Hematopoietic multipotent progenitor cell treated with erythropoietin and hydrocortisone succinate and interleukin-3 and kit ligand, for 15 days (in vitro differentiated cells): ENCODE measurements at places on chromosomes 6 and 20.

GRCh38 chr6:76250666-76251065 is 178.2 kb upstream of the IMPG1 start:
- DNase-seq, result no peak

GRCh38 chr20:49476016-49476355 is 6.5 kb downstream of the KCNB1 start:
- DNase-seq, result no peak

GRCh38 chr20:54848984-54849538 is 373.7 kb downstream of the DOK5 start:
- DNase-seq, result no peak

DNA sequence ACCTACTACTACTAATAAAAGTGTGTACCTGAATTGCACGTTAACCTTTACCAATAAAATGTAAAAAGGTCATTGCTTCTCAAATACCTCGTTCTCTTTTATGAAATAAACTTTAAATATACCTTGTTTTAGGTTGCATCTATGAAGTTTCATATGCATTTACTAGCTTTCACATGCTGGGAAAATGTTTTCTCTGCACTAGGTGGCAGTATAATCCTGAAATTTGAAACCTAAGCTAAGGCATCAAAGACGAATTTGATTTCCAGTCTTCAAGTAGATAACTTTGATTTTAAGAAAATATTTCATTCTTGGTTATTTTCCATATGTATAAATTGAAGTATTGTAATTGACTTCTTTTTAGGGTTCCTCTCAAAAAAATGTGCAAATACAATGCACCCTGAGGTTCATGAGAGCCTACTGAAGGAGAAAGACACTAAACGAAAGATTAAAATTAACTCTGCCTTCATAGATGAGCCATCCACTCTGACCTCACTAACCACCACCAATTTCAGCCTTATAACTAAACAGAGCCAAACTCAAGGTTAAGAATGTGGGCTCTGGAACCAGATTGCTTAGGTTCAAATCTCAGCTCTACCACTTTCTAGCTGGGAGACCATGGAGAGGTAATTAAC is 7.3 kb upstream of the COL9A1 start:
- DNase-seq, result peak; percentile 54

DNA sequence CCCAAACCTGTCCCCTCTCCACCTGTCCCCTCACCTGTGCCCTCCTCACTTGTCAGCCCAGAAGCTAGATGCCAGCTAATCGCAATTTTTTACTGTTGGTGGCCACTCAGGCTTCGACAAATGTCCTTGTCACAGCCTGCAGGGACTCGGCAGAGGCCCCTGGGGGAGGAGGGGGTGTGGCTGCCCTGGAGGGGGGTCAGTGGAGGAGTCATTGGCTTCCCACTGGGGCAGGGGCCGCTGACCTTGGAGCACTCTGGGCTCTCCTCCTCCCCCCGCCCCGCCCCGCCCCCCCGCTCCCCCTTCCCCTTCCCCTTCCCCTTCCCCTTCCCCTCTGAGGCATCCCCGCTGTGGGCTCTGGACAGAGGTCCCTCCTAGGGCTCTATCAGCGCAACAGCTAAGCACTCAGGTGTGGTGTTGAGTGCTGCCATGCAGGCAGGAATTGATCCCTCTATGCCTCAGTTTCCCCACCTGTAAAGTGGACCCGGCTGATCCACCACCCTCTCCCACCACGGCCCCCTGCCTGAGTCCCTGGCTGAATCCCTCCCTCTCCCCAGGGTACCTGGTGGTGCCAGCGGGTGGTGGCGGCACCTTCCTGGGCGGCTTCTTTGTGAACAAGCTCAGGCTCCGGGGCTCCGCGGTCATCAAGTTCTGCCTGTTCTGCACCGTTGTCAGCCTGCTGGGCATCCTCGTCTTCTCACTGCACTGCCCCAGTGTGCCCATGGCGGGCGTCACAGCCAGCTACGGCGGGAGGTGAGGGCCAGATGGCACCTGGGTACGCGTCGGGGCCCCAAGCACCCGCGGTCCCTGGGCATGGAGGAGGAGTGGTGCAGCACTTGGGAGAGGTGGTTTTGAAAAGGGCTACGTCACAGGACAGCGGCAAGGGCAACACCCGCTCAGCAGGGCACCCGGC is 23.8 kb downstream of the SLCO4A1 start:
- no peak for DNase-seq

- no peak for DNase-seq
Measured at GRCh38 chr6:80988892-80989291, 763.6 kb downstream of the TENT5A start.

GRCh38 chr6:131063764-131064272 is 773 bp upstream of the EPB41L2 start:
- no peak for DNase-seq

- DNase-seq, result no peak
Measured at GRCh38 chr20:21395666-21396598, 1.4 kb downstream of the NKX2-4 start.

GRCh38 chr6:3414327-3415081 is 42.3 kb downstream of the SLC22A23 start:
- DNase-seq, result no peak

- DNase-seq, result no peak
Measured at GRCh38 chr6:131629651-131630050, 1.6 kb upstream of the MED23 start.

DNA sequence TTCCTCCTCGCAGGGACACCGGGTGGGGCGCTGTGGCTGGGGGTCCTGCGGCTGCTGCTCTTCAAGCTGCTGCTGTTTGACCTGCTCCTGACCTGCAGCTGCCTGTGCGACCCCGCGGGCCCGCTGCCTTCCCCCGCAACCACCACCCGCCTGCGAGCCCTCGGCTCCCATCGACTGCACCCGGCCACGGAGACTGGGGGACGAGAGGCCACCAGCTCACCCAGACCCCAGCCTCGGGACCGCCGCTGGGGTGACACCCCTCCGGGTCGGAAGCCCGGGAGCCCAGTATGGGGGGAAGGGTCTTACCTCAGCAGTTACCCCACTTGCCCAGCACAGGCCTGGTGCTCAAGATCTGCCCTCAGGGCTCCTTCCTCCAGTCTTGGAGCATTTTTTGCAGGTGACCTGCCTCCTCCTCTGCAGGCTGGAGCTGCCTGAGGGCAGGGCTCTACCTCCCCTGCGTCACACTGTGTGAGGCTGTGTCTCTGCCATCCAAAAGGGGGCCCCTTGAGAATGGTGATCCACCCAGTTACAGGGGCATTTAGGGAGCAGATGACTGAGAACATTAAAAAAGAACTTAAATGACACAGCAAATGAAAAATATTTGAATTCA is 3.9 kb upstream of the CNPY3 start:
- DNase-seq, result no peak

GRCh38 chr6:28875191-28875747 is 48.5 kb downstream of the TRIM27 start:
- DNase-seq, result no peak

DNA sequence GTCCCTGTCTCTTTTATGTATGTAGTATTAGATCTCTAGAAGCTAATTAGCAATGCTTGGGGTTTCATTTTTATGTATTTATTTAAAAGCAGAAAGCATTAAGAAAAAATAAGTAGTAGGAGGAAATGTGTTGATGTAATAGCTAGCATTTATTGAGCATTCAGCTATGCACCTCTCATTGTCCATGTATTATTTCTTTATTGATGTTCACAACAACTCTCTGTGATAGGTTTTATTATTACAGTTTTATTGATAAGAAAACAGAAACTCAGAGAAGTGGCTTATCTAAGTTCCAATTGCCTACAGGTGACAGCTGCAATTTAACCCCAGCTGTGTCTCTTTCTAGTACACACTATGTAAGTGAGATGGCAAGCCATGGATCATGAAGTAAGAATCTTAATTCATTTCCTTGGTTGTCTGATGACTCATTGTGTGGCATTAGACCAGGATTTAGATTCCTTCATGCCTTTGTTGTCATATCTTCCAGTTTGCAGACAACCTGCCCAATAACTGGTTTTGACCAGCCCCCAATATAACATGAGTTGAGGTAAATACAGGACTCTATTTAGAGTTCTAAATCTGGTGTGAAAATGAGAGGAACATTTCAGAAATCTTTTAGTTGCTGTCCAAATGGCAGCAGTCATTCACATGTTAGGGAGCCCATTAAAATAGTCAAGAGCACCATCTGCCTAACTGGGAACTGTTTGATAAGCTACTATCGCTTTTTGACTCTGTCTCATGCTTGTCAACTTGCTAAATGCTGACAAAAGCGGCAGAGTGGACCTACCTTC is 170.8 kb upstream of the PHACTR1 start:
- DNase-seq, result no peak

GRCh38 chr6:79694156-79694555 is 63.0 kb downstream of the SH3BGRL2 start:
- no peak for DNase-seq

GRCh38 chr20:709991-710779 is 34.6 kb upstream of the SCRT2 start:
- no peak for DNase-seq

DNA sequence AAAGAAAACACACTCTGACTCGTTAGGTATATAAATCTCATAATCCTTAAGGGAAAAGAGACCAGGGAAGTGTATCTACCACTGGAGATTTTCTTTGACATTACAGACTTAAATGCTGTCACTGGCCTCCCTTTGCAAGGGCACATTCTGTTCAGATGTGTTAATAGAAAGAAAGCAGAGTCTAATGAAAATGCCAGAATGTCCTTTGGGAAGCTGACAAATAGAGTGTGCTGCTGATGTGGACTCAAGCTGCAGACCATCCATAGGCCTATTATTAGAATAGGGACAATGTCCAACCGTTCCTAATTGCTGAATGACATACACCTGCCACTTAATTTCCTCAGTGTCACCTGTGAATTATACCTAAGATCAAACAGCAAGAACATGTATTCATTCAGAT is 41.2 kb downstream of the SLC35D3 start:
- no peak for DNase-seq

GRCh38 chr6:37654727-37655500 is 42.8 kb downstream of the MDGA1 start:
- DNase-seq, result no peak

GRCh38 chr6:100184473-100184872 is 190.4 kb upstream of the MCHR2 start:
- no peak for DNase-seq

GRCh38 chr20:51122931-51123658 is 100.2 kb upstream of the KCNG1 start:
- DNase-seq, result no peak

DNA sequence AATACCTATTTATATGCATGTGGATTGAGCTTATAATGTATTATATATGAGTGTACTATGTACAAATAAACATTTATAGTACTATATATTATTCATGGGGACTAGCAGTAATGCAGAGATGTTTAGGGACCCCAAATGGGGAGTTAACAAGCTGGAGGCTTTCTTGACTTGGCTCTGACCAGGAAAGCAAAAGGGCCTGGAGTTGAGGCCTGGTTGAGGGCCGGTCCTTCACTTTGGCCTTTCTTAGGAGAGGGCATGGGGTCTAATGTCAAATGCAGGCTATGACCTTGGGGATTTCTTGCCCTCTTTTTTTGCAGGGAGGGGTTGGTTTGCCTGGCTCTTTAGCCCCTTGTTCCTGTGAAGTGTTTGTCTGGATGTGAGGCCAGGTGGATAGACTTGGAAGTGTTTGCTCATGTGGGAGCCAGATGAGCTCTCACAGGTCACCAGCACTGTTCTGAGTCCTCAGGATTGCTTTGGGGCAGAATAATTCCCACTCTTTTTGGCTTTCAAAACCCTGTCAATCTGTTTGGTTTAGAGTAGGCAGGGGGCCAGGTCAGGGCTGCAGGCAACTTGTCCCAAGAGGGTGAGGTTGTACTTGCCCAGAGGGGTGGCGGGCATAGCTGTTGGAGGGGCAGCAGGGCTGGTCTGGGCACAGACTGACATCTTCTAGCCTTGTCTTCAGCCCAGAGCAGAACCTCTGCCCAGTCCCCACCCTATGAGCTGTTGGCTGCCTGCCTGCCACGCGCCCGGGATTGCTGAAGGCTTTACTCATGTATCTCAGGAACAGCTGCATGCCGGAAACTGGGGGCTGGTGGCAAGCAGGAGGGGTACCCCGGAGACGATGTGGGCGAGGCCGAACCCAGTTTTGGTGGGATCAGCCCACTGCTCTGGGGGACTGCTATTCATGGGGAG is 14.6 kb downstream of the TJAP1 start:
- DNase-seq, result no peak

GRCh38 chr6:18842534-18842933 is 455.4 kb downstream of the RNF144B start:
- no peak for DNase-seq

DNA sequence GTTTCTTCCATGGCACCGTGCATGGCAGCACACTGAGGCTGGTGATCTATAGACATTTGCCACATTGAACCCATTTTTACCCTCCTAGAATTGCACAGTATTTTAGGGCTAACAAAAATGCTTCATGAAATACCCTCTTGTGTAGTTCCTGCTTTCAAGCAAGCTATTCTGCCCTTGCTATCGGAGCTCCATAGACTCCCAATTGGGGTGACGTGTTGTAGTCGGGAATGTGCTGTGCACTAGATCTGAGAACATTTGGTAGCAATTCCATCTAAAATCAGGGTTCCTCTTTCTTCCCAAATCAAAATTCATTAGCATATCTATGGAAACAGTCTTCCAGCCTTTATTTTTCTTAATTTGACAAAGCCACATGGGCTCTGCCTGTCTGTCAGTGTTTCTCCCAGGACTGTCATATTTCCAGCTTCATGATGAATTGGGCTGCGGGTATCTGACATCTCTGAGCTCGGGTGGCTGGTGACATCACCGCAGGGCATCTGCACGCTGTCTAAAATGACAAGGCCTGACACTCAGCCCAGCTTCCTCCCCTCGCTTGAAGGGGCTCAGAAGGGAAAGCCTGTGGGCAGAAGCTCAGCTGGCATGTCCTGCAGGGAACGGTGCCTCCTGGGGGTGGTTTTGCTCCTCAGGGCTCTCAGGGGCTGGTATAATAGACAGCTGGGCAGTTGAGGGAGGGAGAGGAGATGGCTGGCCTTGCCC is 406.4 kb downstream of the QKI start:
- DNase-seq, result no peak

DNA sequence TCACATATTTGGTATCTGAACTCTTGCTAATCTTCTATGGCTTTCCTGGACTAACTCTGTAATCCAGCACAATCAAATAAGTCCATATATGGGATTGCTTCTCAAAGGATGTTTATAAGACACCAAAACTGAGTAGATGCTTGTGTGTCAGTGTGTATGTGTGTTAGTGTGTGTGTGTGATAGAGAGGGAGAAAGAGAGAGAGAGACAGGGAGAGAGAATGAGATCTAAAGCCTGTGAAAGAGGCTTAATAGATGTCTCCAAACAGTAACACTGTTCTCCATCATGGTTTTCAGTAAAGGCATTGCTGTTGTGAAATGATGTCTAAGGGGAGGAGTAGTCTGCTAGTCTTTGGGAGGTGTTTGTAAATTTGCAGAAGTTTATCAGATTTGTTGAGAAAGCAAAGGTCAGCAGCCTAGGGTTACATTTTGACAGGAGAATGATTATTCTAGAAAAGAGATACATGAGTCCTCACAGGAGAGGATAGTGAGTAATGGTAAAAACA is 73.9 kb upstream of the MLIP start:
- no peak for DNase-seq

- DNase-seq, result no peak
Measured at GRCh38 chr6:109006818-109007217, 87.8 kb downstream of the SESN1 start.

- DNase-seq, result no peak
Measured at GRCh38 chr6:38527371-38527770, 112.4 kb downstream of the BTBD9 start.
